ENCODE measurements at places on chromosomes 2 and 18.

- no peaks in the 10 kb centered on the region for H3K27me3 ChIP-seq
- no peak for DNase-seq
- H3K27ac ChIP-seq = no peak overlapping the region
- no peaks in the 10 kb centered on the region for H3K4me1 ChIP-seq
Measured at GRCh38 chr18:2179498-2180183, 391.7 kb downstream of the METTL4 start.

DNA sequence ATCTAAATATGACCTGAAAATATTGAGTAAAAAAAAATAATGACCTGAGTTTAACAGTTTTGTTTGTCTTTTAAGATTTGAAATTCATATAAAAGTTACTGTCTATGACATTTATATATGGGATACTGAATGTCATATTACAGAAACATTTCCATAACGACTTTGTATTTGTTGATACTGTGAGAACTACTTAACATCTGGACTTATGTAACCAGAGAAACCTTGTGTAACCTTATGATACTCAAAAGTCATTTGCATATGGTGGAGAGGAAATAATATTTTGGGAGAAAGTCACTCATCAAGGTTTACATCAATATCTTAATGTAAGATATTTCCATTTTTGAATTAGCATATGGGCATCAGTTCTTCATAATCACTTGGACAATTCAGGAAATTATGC is 12.6 kb downstream of the MFSD6 start:
- H3K4me1 ChIP-seq = peaks cover 9% of the 10 kb centered on the region
- H3K36me3 ChIP-seq = no peaks in the 10 kb centered on the region
- DNase-seq = no peak
- H3K27ac ChIP-seq = no peak overlapping the region

DNA sequence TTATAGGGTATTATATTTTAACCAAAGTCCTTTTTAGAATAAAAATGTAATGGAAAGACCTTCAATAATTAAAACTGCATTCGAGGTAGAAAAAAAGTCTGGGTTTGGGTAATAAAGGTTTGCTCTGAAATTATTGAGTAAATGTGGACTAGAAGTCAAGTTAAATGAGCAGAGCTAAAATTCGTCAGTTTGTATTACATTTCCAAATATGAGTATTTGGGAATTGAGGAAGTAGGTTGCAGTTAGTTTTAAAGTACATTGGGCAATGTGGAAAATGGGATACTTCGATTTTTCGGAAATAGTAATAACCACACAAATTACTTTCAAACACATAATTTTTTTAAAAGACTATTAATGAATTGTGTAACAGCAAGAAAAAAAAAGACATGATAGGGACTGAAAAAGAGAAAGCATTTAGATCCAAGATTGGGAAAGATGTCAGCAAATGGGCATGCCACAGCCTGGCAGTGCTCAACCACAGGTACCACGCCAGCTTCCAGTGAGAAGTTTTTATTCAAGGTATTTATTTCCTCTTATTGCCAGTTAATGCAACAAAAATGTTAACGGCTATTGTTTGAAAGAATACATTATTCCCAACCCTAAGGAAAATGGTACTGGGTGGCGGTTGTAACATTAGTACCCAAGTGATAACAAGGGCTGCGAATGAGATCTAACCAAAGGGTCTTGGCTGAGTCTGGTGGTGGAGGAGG is 50.0 kb downstream of the TTC39C start:
- H3K27ac ChIP-seq = no peak overlapping the region
- DNase-seq = no peak
- H3K36me3 ChIP-seq = no peaks in the 10 kb centered on the region
- no peak overlapping the region for H3K4me3 ChIP-seq

DNA sequence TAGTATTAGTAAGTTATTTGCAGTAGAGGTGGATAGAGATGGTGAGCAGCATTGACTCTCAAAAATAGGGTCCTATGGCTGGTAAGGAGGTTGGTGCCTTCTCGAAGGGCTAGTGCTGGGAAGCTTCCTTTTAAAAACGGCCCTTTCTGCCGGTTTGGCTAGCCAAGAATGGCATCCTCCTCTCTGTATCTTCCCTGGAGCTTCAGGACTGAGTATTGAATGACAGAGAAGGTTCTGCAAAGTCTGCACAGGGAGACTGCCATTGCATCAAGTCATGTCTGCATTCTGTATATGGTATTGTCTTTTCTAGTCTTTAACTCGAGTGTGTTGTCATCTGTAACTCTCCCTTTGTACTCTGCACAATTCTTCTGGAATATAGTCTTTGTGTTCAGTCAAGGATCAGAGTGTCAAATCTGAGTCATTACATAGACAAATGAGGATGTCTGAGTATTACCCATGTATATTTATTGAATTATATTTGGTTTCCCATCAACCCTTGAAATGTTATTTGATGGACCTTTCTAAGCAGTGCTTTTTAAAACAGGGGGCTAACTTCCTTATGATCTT is 1.1 kb downstream of the LDLRAD4 start:
- peak overlapping the region; percentile 82 for H3K4me3 ChIP-seq
- peaks cover 12% of the 10 kb centered on the region for H3K27me3 ChIP-seq
- H3K4me1 ChIP-seq = peaks cover 48% of the 10 kb centered on the region
- peaks cover 7% of the 10 kb centered on the region for H3K36me3 ChIP-seq
- no peak for DNase-seq

All from endothelial cell (in vitro differentiated cells).